Stimulated activated memory B cell treated with anti-CD40 and anti-IgM and Interleukin-4, amounts not matched to agents 10 μg/mL and 1 μg/mL and 100 μg/mL, for 72 hours (primary cell): ENCODE measurements at places on chromosomes 5 and 9.

GRCh38 chr9:109418827-109419226 lies 79.3 kb downstream of the PTPN3 start:
- peak; percentile 49 for ATAC-seq

DNA sequence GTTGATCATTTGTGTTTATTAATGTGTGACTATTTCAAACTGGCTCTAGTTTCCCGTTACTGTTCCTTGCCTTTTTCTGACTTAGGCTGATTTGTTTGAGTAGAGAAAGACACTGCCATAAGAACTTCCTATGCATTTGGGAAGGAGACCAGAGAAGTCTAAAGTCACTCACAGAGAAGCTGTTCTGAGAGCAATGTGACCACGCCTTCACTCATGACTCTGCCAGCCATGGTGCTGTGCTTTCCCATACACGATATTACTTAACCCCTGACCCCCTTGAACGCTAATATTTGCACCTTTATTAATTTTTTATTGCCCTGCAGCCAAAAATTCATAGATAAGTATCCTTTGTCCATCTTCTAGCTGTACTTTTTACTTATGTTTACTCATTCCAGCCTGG lies 20.9 kb downstream of the SLC28A3 start:
- no peak for ATAC-seq

GRCh38 chr9:3810231-3810630 lies 284.4 kb upstream of the RFX3 start:
- peak; percentile 31 for ATAC-seq

DNA sequence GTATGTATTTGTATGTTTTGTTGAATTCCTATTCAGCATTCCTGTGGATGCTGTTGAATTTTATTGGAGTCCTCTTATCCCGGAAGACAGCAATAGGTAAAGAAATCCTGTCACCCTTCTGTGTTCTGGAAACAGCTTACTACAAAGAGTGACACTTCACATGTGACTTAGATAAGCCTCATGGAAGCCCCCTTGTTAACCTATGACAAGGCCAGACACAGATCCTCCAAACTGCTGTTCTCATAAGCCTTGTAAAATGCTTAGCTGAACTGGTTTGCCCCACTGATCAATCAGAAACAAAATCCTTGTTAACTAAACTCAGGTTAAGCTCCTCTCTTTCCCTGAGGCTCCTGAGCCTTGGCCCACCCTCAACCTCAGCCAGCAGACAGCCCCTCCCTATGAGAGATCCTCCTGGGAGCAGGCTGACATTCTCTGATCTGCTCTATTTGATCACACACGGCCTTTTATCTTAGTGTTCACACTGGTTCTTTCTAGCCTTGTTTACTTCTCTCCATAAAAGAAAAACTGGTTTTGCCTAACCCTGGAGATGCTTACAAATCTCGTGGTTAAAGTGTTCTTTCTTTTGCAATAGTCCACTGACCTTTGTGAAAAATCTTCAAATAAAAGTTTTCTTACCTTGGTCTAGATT lies 29.4 kb upstream of the ATP6V1G1 start:
- ATAC-seq: no peak

DNA sequence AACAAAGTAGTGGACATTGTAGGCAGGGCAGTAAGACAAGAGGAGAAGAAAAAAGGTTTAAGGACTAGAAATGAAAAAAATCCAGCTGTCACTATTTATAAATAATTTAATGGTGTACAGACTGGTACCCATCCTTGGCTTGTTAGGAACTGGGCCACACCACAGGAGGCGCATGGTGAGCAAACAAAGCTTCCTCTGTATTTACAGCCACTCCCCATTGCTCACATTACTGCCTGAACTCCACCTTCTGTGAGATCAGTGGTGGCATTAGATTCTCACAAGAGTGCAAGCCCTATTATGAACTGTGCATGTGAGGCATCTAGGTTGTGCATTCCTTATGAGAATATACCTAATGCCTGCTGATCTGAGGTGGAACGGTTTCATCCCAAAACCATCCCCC lies 62.6 kb upstream of the DMAC1 start:
- no peak for ATAC-seq

- no peak for ATAC-seq
Observed at GRCh38 chr5:93723005-93723404, 18.4 kb downstream of the POU5F2 start.

DNA sequence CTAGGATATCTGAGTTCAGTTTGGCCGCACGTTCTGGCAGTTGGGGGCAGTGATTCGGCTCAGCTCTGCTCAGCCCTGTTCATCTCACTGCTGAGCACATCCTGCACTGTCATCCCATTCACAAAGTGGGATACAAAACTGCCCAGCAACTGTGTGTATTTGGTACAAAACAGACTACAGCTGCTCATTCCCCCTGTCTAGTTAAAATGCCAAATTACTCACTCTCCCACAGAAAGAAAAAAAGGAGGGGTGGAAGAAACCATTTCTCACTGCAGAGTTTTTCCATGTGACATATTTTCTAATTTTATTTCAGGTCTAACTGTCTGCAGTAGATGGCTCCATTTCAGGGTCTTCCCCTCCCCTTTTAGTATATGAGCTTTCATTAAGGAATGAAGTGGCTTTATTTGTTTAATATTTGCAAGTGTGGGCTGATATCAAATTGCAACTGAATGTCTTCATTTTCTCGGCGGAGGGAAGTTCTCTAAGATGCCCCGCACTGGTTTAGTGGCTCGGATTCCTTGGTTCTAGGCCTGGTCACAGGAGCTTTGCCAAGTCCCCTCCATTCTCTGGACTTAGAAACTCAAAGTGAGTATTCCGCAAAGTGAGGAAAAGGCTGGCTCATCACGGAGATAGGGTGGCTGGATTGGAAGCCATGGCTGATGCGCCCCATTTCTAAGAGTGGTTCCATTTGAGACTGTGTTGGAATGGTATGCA lies 14.7 kb downstream of the COL15A1 start:
- ATAC-seq: no peak

GRCh38 chr9:126316085-126316655 lies 10.5 kb upstream of the MVB12B start:
- no peak for ATAC-seq

- no peak for ATAC-seq
Observed at GRCh38 chr5:134088291-134088690, 26.2 kb upstream of the TCF7 start.

GRCh38 chr9:115010874-115011273 lies 80.5 kb upstream of the TNFSF8 start:
- ATAC-seq: no peak

DNA sequence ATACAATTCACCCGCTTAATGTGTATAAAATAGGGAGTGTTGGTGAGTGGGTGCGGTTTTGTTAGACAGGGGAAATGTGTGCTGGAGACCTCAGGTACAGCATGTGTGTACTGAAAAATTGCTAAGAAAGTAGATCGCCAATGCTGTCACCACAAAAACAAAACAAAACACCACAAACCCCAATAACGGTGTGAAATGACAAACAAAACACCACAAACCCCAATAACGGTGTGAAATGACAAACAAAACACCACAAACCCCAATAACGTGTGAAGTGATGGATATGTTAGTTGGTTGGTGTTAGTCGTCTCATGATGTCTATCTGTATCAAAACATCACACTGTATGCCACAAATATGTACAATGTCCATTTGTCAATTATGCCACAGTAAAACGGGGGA lies 14.2 kb upstream of the GFPT2 start:
- no peak for ATAC-seq

DNA sequence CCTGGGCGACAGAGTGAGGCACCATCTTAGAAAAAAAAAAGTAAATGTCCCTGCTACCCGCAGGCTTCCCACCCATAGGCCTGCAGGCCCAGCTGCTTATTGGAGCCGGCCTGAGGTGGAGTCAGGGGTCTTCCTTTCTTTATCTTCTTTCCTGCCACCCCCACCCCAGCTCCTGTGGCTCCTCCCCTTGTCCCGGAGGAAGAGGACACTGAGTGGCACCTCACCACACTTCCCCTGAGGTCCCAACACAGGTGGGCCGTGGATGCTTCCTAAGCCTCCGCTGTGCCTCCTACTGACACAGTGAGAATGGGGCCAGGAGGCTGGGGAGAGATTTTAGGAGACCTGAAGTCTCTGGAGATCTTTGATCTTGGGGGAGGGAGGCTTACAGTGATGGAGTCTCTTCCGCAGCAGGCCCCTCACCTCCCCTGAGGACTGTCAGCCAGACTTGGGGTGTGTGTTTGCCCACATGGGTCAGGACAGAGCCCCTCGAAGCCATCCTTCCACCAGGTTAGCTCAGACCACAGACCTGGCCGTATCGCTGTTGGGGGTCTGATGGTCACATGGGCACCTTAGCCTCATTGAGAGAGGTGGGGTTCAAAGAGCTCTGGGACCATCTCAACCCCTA lies 135.4 kb upstream of the IER5L start:
- peak; percentile 22 for ATAC-seq

- ATAC-seq: no peak
Observed at GRCh38 chr5:82512025-82512424, 233.9 kb upstream of the RPS23 start.

DNA sequence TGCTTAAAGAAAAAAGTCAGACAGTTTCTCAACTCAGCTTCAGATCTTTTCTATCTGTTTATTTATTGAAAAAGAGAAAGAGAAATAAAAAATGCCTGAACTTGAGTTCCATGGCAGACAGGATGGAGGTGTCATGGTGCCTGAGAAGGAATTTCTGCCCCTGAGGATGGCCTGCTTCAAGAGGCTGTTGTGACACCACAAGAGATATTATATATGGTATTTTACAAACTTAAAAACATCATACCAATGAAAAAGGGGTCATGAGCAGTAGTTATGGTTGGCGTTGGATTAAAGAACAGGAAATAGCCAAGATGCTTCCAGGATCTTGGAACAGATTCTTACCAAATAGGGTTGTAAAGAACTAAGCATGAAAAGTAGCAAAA lies 344.6 kb downstream of the GLIS3 start:
- no peak for ATAC-seq

DNA sequence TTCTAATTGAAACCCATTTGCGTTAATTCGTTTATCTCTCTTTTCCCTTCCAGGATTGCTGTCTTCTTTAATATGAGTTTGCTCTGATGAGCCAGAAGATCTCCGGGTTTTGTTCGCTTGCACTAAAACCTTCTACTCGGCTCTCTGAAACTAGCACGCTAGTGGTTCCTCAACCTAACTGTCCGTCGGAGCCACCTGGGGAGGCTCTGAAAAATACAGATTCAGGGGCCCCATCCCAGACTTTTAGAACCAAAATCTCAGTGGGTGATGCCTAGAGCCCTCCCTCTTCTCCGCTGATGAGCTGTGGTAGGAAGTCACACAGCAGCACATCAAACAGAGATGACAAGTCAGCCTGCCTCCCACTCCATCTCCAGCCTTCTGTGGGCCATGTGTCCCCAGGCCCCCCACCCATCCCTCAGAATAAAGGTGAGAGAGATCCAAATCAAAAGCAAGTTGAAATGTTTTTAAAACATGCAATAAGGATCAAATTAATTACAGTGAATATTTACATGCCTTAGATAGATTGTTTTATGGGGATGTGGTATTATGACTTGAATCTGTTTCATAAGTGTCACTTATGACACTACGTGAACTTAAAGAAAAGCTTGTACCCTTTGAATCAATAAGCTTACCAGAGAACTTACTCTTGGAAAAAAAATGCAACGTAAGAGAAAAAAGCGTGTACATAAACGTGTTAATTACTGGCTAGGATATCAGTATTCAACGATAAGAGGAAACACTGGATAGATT lies 16.4 kb downstream of the FCN2 start:
- ATAC-seq: no peak

- no peak for ATAC-seq
Observed at GRCh38 chr5:92519811-92520632, 1061.0 kb downstream of the NR2F1-AS1 start.

DNA sequence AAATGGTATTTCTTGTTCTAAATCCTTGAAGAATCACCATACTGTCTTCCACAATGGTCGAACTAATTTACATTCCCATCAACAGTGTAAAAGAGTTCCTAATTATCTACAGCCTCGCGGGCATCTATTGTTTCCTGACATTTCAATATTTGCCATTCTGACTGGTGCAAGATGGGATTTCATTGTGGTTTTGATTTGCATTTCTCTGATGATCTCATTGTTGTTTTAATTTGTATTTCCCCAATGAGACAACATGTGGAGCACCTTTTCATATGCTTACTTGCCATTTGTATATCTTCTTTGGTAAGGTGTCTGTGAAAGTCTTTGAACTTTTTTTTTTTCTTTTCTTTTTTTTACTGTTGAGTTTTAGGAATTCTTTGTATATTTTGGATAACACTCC lies 473.6 kb downstream of the KCTD16 start:
- no peak for ATAC-seq

GRCh38 chr9:113131689-113132151 lies 19.1 kb upstream of the SLC31A2 start:
- ATAC-seq: no peak

- no peak for ATAC-seq
Observed at GRCh38 chr5:42626462-42626861, 130.2 kb upstream of the CCDC152 start.

- no peak for ATAC-seq
Observed at GRCh38 chr9:83384214-83384613, 154.0 kb downstream of the FRMD3 start.

GRCh38 chr5:111618623-111619271 lies 106.4 kb upstream of the STARD4 start:
- no peak for ATAC-seq

DNA sequence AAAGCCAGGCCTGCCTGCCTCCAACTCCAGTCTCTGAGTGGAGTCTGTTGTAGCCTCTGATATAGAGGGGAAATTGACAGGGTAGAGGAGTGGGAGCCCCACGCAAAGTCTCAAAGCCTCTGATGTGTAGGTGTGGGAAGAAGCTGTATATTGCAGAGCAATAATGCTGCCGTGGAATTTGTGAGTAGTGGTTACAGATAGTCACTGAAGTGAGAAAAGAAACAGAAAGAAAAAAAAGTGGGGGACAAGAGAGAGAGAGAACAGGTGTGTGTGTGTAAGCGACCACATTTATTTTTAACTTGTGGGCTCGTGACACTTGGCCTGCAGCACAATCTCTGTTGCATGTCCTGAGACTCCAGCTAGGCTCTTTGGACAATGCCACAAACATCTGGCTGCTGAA lies 227.8 kb downstream of the NSG2 start:
- peak; percentile 16 for ATAC-seq

DNA sequence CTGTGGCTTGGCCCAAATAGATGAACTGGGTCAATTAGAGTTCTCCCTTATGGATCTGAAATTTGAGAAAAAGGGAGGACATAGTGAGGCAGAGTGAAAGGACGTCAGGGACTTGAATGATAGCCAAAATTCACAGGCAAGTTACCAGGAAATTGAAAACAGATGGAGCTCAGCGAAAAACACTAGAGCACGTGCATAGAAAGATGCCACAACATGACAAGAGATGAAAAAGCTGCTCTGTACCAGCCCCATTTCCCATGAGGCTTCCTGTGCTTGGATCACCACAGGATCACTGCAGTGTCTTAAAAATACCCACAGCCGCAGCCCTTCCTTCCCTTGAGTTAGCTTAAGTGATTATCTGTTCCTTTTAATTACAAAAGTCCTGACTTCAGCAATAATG lies 39.0 kb upstream of the HOMER1 start:
- no peak for ATAC-seq

DNA sequence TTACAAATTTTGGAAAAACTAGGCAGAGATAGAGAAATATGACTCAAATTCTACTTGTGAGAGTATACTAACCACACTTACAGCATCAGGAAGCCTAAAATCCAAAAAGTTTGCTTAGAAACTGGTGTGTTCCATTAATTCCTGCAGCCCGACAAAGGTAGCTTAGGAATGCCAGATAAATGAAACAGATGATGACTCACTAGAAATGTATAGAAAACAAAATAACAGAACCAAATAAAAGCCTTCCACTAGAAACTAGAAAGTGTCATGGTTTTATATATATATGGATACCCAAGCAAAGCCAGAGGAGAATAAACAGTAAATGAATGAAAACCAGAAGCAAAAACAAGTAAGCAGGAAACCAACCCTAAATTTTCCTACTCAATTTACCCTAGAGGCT lies 272.2 kb upstream of the PRDM9 start:
- ATAC-seq: no peak

GRCh38 chr9:137726764-137727163 lies 108.0 kb downstream of the EHMT1 start:
- no peak for ATAC-seq
